ENCODE measurements at places on chromosomes 7 and 10. TPM values are rescaled to one million over a fixed set of nuclear protein-coding genes. Genes with fewer than 3 reads are reported as not detected.

DNA sequence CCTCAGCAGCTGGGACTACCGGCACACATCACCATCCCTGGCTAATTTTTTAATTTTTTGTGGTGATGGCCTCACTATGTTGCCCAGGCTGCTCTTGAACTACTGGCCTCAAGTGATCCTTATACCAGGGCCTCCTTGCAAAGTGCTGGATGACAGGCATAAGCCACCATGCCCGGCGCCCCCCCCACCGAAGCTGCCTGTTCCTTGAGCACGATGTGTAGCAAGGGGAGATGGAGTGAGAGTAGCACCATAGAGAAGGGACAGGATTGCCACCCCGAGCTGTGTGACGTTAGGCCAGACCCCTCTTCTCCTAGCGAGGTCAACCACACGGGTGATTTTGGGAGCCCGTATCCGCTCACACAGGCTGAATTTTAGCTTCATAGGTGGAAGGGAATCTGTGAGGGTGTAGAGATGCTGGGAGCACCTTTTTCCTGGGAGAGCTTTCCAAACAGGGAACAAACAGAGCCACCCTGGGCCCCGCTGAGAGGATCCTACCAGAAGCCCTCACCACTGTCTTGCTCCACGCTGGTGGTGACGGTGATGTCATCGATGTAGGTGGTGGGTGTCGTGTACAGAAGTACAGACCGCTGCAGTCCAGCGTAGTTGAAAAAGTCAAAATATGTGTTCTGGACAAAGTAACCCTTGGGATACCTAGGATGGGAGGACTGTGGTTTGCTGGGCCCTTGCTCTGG lies 3.0 kb downstream of the GUSB start:
- DNase-seq = no peak

DNA sequence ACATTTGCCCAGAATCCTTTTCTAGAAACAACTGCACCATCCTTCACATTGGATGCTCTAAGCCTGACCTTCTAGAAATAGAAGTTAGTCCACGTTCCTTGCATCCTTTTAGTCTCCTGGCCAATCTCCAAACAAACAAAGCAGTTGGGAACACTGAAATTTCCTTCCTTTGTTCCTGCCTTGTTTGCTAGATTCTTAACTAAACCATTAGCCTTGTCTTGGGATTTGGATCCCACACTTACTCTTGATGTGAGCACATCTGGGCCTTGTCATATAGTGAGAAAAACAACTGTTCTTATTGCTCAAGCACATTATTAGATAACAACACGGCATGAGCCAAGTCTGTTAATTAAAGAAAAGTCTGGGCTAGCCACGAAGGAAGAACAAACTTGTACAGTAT lies 319.3 kb upstream of the GHITM start:
- DNase-seq = no peak

GRCh38 chr10:100889546-100889945 lies 23.2 kb upstream of the SLF2 start:
- peak; percentile 46 for DNase-seq

DNA sequence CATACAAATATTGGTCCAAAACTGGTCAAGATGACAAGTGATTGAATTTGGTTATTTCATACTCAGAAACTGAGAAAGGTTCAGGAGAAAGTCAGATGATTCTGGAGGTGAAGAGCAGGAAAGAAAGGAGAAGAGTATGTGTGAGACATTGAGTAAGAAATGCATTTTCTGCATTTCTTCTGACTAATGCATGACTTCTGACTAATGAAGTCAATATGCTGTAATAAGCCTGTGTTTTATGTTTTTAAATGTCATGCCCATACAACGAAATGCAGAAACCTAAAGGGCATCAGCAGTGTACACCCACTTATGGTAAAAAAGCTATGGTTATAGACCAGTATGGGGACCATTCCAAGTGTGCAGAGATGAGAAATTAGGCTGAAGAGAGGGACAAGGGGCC lies 1227.8 kb upstream of the SORCS1 start:
- DNase-seq = no peak

DNA sequence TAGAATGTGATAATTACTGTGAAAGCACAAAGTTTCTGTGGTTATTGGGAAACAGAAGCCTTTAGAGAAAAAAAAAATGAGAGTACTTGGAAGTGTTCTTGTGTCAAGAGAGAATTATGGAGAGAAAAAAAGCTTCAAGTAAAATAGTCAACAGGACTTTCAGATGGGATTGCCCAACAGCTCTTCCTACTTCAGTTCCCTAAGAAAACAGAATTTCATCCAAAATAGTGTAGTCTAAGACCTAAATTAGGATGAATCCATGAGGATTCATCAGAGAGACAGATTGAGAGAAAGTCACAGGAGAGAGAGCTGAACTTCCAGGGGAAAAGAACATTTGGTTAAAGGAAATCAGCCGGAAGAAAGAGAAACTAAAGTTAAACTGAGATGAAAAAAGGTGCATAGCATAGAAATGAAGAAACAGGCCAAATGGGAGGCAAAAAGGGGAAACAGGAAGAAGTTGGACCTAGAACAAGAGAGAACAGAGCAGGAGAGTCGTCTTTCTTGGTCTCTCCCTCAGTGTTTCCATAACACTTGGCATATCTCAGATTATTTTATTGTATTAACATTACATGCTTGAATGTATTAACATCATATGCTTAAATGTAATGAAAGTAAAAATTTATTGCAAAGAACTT lies 2.5 kb downstream of the SCIN start:
- DNase-seq = no peak

DYDC2 gene
- total RNA-seq = 1.9 TPM
